ENCODE measurements at places on chromosomes 5 and 9.

DNA sequence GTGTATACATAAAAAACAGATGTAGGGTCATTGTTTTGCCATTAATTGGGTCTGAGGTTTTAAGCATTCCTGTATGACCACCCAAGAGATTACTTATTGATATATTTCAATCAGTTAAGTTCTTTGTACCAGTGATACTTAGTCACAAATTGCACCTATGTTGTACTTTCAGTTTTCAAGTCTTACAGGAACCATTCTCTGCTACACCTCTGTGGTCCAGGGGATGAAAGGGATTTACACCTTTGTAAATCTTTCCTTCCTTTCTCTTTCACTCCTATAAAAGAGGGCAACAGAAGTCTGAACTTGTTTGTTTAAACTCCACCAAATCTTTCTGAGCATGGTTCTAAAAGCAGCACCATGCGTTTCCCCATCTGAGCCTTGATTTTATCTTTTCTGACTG is 86.1 kb downstream of the DEPDC1B start:
- DNase-seq = no peak

- no peak for DNase-seq
Observed at GRCh38 chr9:111691672-111692329, 30.4 kb downstream of the GNG10 start.

- no peak for DNase-seq
Observed at GRCh38 chr5:98804066-98804465, 30.6 kb downstream of the RGMB start.

DNA sequence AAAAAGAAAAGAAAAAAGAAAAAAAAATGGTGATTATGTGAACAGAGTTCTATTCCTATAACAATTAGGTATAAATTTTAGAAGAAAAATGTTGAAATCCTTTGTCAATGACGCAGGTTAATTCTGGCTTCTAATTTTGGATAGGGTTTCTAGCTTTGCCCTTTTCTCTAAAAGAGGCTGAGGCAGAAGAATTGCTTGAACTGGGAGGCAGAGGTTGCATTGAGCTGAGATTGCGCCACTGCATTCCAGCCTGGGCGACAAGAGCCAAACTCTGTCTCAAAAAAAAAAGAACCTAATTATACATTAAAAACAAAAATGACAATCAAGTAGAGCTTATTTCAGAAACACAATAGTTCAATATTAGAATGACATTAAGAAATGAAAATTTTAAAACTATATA is 2.9 kb downstream of the STXBP1 start:
- DNase-seq = no peak

- no peak for DNase-seq
Observed at GRCh38 chr9:98597236-98597771, 111.4 kb downstream of the GABBR2 start.

GRCh38 chr9:84955971-84956370 is 286.4 kb downstream of the NTRK2 start:
- DNase-seq = no peak

- DNase-seq = no peak
Observed at GRCh38 chr5:139658501-139658927, 10.4 kb downstream of the CXXC5 start.

DNA sequence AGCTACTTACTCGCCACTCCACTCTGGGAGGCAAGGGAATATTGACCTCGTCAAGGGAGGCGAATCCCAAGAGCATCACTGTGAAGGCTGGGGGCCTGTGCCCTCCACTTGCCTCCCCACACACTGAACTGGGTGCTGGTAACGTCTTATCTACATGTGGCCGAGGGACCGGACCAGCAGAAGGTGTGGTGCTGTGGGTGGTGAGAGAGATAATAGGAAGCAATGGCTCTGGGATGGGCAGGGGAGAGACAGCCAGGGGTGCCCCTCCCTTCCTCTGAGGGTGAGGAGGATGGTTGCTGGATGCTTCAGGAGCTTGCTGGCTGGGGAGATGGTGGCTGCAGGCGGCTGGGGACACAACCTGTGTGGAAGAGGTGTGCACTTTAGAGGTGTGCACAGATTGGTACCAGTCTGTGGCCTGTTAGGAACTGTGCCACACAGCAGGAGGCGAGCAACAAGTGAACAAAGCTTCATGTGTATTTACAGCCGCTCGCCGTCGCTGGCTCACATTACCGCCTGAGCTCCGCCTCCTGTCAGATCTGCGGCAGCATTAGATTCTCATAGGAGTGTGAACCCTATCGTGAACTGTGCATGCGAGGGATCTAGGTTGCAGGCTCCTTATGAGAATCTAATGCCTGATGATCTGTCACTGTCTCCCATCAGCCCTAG is 100.3 kb downstream of the ENTREP1 start:
- DNase-seq = no peak

GRCh38 chr5:38078161-38078560 is 180.2 kb upstream of the EGFLAM start:
- DNase-seq = no peak

DNA sequence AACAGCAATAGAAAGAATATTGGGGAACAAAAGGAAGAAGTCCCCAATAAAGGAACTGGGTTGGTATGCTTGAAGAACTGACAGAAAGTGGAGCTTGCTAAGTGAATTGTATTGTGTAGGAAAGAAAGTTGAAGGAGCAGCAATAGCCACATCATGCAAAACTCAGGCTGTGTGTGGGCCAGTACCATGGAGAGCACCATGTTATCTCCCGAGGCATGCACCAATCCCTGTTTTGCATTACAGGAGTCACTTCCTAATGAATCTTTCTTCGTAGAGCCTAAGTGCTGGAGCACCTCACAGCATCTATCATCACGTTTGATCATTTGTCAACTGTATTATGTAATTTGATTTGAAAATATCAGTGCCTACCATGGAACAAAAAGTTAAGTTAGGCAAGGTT is 137.7 kb upstream of the NMUR2 start:
- no peak for DNase-seq

DNA sequence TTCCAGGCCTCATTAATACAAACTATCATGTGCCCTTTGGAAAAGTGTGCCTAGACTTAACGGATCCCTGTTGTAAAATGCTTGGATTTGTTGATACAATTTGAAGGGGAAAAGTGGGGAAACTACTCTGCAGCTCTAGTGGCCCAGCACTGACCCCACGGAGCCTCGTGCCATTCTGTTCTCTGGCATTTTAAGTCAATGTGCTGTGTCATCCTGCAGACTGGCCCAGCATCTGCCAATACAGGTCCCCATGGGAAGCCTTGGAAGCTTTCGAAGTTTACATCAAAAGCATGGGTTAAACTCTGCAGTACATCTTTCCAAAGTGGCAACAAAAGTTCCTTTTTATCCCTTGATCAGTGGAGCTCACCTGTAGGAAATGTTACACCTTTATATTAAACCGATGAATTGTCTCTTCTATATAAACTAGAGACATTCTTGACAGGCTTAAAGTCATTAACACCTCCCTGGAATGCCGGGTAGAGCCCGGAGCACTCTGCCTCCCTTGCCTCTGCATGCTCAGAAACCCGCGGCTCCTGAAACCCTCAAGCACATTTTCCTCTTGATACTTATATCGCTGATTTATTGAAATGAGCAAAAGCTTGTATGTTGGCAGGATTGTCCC is 596.0 kb upstream of the ADAMTS16 start:
- no peak for DNase-seq

DNA sequence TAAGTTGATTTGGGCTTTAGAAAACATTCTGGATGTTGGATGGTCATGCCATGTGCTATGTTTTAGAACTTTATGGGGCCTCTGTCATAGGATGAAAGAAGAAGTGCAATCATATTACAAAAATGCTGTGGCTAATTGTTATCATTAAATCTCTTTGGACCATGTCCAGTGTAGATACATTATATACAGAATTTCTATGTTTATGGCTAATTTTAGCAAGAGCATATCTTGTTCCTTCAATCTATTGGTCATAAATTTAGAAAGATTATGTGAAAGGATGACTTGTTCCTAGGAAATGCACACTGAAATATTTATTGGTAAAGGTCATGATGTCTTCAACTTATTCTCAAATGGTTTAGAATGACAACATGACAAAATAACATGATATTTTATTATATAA is 42.4 kb upstream of the ELL2 start:
- DNase-seq = no peak

GRCh38 chr9:124812441-124812876 is 35.5 kb downstream of the OLFML2A start:
- no peak for DNase-seq

GRCh38 chr5:109916481-109917153 is 226.9 kb downstream of the MAN2A1 start:
- DNase-seq = no peak

- DNase-seq = no peak
Observed at GRCh38 chr5:75961818-75962217, 121.4 kb upstream of the SV2C start.

DNA sequence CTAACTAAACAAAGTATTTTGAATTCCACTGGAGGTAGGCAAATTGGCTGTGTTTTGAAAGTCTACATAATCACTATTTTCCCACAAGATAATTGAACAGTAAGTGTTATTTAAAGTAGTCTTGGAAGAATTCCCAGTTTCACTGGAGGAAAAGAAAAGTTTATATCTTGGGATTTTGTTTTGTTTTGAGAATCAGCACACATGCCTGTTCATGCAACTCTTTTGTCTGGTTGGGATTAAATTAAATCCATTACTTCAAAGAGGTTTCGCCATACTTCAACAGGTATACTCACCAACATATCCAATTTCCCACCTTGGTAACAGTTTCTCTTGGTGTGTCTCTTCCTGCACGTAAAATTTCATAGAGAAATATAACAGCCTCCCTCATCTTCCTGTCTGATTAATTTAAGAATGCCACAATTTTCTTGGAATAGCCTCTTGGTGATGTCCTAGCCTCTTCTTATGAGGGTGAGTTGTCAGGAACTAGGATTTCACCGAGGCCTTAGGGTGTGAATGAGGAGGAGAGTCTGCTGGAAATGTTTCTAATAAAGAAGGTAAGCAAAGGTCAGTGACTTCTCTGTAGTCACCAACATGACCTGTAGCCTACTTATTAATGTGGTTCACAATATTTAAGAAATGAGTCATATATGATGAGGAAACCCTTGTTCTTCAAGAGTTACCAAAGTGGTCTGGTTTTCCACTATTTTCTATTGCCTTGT is 48.1 kb downstream of the ITGA2 start:
- no peak for DNase-seq

GRCh38 chr5:160390787-160391696 is 8.8 kb downstream of the FAM200C start:
- DNase-seq = peak; percentile 32

- DNase-seq = peak; percentile 18
Observed at GRCh38 chr5:160799184-160799583, 52.8 kb downstream of the ATP10B start.

DNA sequence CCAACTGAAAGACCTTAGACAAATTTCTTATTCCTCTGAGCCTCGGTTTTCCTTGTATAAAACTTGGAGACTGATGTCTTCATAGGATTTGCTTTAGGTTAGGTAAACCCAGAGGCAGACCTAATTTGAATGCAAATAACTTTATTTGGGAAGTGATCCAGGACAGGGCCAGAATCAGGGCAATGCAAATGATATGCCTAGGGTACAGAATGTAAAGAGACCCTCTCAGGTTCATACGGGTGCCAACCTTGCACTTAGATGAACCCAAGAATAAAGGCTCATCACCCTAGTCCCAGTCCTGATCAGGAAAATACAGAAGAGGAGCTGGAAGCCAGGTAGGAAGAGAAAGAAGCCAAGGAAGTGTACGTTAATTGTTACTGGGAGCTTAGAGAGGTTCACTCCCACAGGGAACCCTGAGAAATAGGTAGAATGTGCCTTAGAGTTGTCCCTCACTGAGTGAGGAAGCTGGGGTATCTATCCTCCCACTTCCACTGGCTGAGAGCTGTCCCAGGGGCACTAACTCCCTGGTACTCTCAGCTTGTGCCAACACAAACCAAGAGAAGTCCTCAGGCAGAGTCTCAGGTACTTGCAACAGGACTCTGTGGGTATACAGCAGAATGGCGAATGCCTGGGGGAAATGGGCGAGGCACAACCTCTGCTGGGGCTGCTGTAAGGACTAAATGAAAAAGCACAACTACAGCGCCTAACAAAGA is 3.1 kb upstream of the HK3 start:
- no peak for DNase-seq

GRCh38 chr9:89810431-89810830 is 205.6 kb downstream of the GADD45G start:
- no peak for DNase-seq

- DNase-seq = no peak
Observed at GRCh38 chr5:149024943-149025342, 37.9 kb downstream of the SH3TC2 start.

- no peak for DNase-seq
Observed at GRCh38 chr9:132802121-132802795, 75.8 kb downstream of the AK8 start.

DNA sequence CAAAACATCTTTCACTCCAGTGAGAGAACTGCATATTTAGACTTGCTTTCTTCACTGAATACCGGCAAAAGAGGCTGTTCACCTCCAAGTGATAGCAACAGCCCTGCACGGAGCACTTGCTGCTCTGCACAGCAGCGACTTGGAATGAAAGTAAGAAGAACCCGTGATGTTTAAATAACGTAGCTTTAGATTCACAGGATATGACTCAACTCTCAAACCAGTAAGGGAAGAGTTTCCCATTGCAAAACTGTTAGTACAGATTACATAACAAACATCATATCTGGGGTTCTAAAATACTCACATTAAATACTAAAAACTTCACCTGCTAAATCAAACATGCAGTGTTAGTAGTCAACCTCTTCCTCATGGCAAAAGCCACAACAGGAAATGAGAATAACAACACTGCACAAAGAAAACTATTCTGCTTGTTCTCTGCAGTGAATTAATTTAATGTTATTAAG is 203.4 kb downstream of the MCTP1 start:
- peak; percentile 43 for DNase-seq

DNA sequence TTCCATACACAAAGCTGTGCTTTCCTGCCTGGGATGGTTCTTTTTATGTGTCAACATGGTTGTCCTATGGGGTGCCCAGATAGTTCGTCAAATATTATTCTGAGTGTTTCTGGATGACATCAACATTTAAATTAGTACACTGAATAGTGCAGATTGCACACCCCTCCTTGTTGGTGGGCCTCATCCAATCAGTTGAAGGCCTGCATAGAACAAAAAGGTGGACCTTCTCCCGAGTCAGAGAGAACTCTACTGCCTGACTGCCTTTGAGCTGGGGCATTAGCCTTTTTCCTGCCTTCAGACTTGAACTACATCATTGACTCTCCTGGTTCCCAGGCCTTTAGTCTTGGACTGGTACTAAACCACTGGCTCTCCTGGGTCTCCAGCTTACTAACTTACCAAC is 80.4 kb downstream of the SHB start:
- no peak for DNase-seq

DNA sequence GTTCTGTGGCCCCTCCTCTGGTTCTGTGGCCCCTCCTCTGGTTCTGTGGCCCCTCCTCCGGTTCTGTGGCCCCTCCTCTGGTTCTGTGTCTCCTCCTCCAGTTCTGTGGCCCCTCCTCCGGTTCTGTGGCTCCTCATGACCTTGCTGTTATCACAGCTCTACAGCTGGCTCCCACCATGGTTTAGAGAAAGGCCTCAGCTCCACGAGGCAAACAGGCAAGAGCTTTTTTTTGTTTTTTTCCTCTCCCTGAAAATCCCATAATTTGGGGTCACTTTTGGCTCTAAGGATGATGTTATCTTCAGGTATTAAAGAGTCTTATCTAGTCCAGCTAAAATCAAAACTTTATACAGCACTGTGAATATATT is 31.8 kb downstream of the C5orf15 start:
- no peak for DNase-seq

Data from GM10248 (cell line).